ENCODE measurements at places on chromosomes 13 and 19.

- DNase-seq = no peak
Measured at GRCh38 chr19:37593996-37594303, 642 bp downstream of the ZNF571 start.

DNA sequence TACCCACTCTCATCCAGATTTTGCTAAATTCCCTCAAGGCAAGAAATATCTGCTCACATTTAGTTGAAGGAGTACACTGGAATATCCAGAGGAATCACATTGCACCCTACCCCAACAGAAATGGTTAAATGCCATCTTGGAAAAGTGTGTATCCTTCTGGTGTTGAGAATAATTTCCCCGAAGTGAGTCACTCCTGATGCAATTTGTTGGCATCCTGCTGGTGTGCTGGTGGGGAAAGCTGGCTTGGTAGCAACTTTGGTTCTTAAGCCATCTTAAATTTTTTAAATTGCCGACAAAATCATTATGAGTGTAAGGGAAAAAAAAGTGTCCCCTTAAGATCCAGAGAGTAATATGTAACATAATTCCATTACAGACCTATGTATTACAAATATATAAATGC is 337.3 kb upstream of the DACH1 start:
- DNase-seq = no peak

GRCh38 chr19:20044663-20045062 is 5.4 kb upstream of the ZNF682 start:
- DNase-seq = no peak

GRCh38 chr13:66501181-66501580 is 729.0 kb downstream of the PCDH9 start:
- no peak for DNase-seq

GRCh38 chr19:1774989-1775772 is 21.9 kb downstream of the ONECUT3 start:
- DNase-seq = no peak

GRCh38 chr13:95020298-95020987 is 280.8 kb downstream of the ABCC4 start:
- no peak for DNase-seq

GRCh38 chr13:66794340-66795031 is 435.6 kb downstream of the PCDH9 start:
- no peak for DNase-seq

GRCh38 chr13:75216038-75216437 is 265.9 kb downstream of the TBC1D4 start:
- no peak for DNase-seq

- no peak for DNase-seq
Measured at GRCh38 chr13:38348861-38349389, 726 bp upstream of the UFM1 start.

- DNase-seq = no peak
Measured at GRCh38 chr19:51407511-51408131, 9.8 kb downstream of the SIGLEC10 start.

DNA sequence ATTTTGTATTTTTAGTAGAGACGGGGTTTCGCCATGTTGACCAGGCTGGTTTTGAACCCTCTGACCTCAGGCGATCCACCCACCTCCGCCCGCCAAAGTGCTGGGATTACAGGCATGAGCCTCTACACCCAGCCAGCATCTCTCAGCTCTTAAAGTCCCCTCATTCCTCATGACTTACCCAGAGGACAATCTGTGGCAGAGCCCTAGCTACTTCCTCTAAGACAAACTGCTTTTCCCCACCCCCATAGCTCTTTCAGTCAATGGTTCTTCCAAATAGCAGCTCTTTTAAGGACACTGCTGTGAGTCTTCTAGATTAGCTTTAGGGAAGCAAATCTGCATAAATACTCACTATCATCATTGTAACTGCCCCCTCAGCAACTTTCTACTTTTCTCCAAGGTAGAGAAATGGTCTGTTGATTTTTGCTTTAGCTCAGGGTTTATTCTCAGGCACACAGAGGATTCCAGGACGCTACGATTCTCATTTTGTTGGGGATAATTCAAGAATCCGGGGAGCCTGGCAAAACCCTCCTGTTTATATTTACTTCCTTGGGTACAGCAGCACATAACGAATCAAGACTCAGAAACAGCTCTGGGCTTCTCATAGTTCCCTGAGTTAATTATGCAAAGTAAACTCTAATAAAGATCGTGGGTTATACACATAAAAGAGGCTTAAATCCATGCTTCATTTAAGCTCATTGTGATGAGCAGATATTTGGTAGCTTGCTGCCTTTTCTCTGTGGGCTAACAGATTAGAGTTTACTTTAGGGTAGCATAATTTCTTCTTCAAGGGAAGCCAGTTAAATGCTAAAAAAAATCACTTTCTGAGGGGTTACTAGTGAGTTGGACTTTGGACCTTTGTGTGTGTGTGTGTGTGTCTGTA is 357.4 kb downstream of the TDRD3 start:
- DNase-seq = no peak

DNA sequence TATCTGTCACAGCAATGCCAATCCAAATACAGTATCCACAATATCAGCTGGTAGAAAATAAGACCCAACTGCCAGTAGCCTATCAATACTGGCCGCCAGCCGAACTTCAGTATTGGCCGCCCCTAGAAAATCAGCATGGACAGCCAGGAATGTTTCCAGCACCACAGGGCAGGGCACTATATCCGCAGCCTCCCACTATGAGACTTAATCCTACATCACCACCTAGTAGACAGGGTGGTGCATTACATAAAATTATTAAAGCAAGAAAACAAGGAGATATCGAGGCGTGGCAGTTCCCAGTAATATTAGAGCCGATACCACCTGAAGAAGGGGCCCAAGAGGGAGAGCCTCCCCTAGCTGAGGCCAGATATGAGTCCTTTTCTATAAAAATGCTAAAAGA is 111.3 kb downstream of the ZNF486 start:
- DNase-seq = no peak

GRCh38 chr13:107864543-107865317 is 350.6 kb downstream of the LIG4 start:
- DNase-seq = no peak

DNA sequence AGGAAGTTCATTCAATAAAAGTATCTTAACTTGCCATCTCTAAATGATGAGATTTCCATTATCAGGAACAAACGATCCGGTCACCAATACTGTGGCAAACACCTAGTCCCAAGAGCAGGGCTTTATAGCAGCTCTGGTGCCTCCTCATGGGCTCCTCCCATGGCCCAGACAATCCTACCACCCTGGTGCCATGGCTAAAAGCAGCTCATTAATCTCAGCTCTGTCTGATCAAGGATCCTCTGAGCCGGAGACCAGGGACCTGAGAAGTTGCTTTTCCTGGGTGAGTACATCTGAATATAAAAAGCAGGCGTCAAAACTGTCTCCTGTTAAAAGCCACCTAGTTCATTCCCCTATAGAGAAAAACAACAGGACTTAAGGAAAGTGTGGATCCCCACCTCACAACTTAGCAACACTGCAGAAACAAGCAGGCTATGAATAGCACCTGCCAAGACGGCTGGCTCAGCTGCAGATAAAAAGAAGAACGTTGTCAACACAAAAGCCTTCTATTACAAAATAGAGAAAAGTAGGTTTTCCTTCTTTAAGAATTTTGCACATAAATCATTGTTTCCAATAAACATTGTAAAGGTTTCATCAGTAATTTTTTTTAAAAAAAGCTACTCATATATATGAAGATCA is 30.3 kb downstream of the TSHZ3 start:
- no peak for DNase-seq

GRCh38 chr13:76552807-76553206 is 333.4 kb downstream of the KCTD12 start:
- DNase-seq = no peak

DNA sequence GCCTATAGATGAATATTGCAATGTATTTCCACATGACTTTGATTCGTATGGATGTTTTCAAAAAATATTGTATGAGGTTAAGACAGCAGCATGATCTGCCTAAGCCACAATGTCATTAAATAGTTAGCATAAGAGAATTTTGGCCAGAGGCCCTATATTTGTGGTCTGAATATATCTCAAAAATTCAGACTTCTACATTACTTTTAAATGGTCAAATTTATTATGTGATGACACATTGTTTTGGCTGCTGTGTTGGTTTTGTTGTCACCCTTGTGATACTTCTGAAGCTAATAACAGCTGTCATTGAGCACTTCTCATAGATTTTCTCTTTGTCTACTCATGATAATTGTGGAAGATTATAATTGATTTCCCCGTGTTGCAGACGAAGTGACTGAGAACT is 288.2 kb downstream of the MYO16 start:
- DNase-seq = no peak

DNA sequence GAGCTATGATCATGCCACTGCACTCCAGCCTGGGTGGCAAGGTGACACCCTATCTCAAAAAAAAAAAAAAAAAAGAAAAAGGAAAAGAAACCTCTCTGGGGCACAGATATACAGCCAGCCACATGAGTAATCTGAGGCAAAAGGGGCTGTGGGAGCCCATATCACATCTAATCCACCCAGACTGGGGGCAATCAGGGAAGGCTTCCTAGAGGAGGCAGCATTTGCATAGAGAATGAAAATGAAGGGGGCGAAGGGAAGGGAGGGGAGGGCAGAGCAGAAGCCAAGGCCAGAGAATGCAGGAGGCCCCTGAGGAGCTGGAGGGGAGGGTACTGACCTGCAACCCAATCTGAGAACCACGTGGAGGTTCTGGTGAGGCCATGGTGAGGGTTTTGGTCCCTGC is 13.2 kb downstream of the STXBP2 start:
- no peak for DNase-seq

GRCh38 chr13:46858776-46859175 is 38.1 kb downstream of the HTR2A start:
- no peak for DNase-seq

GRCh38 chr13:28089065-28089464 is 11.3 kb downstream of the FLT3 start:
- DNase-seq = no peak

- no peak for DNase-seq
Measured at GRCh38 chr19:10748927-10749434, 31.1 kb downstream of the DNM2 start.

DNA sequence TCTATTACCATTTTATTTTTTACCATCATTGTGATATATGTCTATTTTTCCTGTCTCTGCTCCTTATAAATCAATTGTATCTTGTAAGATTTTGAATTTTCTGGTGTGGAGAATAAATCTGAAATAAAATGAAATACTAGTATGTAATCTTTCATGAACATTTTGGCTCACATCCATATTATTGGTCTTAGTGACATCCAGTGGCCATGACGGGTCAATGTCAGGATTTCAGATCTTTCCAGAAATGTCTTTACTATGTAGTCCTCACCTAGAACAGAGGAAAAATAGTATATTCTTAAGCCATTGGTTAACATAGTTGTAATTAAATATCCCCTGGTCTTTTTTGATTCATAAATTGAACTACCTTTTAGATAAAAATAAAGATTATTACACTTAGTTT is 109.8 kb upstream of the GPC6 start:
- no peak for DNase-seq

DNA sequence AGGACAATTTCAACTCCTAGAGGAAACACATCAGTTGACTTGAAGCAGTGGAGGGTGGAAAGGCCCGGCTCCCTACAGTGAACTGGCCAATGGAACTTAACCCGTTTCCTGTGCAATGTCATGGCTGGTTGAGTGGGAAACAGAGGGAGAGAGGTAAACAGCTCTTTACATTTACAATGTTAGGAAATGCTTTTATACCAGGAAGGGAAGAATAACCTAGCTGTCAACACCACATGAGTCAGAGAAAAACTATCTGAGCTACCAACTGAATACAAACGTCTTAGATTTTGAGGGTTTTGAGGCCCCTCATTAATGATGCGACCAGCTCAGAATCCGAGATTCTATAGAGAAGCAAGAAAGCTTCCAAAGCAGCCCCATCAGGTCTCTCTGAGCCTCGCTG is 36.7 kb downstream of the CARD8 start:
- DNase-seq = no peak

- DNase-seq = no peak
Measured at GRCh38 chr19:7930765-7931164, 4.8 kb upstream of the CTXN1 start.

DNA sequence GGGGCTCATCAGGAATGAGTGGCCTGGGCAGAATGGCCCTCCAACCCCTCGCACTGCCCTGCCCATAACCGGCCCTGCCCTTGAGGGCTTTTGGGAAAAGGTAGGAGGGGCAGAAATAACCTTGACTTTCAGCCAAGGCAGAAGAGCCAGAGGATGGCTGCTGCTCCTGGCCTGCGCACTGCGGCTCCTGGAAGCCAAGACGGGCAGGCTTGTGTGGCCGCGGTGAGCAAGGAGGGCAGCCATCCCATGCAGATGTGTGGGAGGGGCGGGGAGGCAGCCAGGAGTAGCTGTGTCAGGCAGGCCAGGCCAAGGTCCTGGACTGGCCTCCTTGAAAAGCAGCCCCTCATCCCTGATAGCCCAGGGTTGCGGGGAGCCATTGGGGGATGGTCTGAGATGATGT is 57.6 kb upstream of the URI1 start:
- DNase-seq = no peak

DNA sequence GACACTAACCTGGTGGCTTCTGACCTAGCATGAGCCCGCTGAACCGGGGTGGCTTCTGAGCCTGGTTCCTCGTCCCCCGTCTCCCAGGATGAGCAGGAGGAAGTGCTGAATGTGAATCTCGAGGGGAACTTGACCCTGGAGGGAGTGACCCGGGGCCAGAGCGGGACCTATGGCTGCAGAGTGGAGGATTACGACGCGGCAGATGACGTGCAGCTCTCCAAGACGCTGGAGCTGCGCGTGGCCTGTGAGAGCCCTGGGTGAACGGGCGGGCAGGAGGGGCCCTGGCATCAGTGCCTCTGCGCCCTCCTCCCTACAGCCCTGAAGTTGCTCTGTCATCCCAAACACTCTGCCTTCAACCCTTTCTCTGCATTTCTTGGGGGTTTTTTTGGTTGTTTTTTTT is 5.6 kb downstream of the BCAM start:
- no peak for DNase-seq

DNA sequence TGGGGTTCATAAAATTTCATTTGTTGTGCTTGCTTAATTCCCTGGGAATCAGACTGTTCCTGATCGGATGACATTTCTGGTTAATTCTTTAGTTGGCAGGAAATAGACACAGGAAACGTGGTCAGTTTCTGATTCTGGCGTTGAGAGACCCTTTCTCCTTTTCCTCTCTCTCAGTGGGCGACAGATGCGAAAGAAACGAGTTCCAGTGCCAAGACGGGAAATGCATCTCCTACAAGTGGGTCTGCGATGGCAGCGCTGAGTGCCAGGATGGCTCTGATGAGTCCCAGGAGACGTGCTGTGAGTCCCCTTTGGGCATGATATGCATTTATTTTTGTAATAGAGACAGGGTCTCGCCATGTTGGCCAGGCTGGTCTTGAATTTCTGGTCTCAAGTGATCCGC is 10.8 kb downstream of the LDLR start:
- DNase-seq = no peak

- DNase-seq = peak; percentile 71
Measured at GRCh38 chr19:14418856-14419105, 360 bp downstream of the DDX39A start.

- no peak for DNase-seq
Measured at GRCh38 chr13:100439247-100439970, 149.2 kb downstream of the GGACT start.

Measured in activated T-helper 1 cell treated with Interleukin-2 at 50 U/mL for 16 hours (primary cell).